MCF 10A (cell line): ENCODE measurements at places on chromosomes 13 and 19.

DNA sequence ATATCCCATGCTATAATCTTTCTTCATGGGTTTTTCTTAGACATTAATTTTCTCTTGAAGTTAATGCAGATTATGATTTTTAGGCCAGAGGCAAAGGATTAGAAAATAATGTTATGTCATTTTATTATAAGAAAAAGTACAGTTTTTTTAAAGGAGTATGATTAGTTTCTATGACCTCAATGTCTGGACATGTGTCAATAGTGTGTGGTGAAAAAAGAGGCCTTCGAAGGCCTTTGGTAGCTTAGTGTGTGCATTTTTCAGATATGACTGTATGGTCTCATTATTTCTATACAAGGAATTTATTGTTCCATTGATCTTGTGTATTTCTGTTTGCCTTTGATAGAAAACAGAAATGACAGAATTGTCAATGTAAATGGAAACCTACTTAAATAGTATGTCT is 195.6 kb downstream of the GPC5 start:
- no peak for DNase-seq
- H3K4me1 ChIP-seq = no peaks in the 10 kb centered on the region
- H3K4me3 ChIP-seq = no peak overlapping the region
- H3K36me3 ChIP-seq = no peaks in the 10 kb centered on the region
- H3K27ac ChIP-seq = no peak overlapping the region
- H3K27me3 ChIP-seq = peaks cover 28% of the 10 kb centered on the region

DNA sequence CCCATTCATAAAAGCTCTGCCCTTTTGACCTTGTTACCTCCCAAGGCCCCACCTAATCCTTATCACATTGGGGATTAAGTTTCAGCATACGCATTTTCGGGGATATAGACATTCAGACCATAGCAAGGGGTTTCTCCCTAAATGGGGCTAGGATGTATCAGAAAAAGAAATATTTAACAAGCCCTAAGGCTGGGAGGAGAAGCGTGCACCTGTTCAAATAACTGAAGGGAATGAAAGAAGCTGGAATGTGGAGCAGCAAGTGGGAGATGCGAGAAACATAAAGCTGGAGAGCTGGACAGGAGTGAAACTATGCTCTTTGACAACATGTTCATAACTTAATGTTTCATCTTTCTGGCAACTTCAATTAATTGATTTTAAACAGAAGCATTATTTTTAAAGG is 811.8 kb upstream of the GPC6 start:
- no peak overlapping the region for H3K27ac ChIP-seq
- H3K4me3 ChIP-seq = no peak overlapping the region
- no peaks in the 10 kb centered on the region for H3K27me3 ChIP-seq
- H3K4me1 ChIP-seq = no peaks in the 10 kb centered on the region
- DNase-seq = no peak
- H3K36me3 ChIP-seq = no peaks in the 10 kb centered on the region

GRCh38 chr13:74461011-74461410 is 326.8 kb upstream of the KLF12 start:
- DNase-seq = no peak
- no peaks in the 10 kb centered on the region for H3K27me3 ChIP-seq
- no peak overlapping the region for H3K27ac ChIP-seq
- H3K4me3 ChIP-seq = no peak overlapping the region
- H3K36me3 ChIP-seq = no peaks in the 10 kb centered on the region

DNA sequence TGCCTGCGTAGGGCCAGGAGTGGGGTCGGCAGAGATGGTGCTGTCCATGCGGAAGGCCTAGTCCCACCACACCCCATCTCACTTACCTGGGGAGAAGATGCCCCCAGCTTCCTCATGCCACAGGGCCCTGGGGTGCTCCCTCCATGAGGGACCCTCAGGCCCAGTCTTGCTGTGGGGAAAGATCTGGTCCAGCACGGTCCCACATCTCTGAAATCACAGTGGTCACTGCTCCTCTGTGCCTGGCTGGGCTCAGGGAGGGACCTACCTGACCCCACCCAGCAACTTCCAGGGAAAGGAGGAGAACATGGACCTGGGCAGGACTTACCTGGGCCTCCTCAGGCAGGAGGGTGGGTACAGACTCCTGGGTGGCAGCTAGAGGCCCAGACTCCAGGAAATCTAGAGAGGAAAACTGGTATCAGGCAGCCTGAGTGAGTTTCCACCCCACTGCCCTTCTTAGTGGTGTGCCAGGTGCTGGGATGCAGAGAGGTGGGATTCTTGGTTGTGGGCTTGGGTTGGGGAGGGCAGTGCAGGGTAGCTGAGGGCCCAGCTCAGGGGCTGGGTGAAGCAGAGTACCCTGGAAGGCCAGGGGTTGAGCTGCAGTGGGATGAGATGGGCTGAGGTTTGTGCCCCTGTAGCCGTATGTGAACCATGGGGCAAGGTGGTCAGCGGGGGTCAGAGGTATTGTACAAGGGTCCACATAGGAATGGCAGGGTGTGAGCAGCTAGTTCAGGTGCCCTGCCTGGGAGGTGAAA is 3.8 kb downstream of the MZF1 start:
- peaks cover 48% of the 10 kb centered on the region for H3K36me3 ChIP-seq
- H3K27ac ChIP-seq = no peak overlapping the region
- H3K27me3 ChIP-seq = no peaks in the 10 kb centered on the region
- H3K4me1 ChIP-seq = peaks cover 23% of the 10 kb centered on the region
- H3K4me3 ChIP-seq = no peak overlapping the region

- peaks cover 28% of the 10 kb centered on the region for H3K27me3 ChIP-seq
- no peak overlapping the region for H3K27ac ChIP-seq
These were observed 76.0 kb upstream of the LSM14A start for GRCh38 chr19:34096020-34096915.

DNA sequence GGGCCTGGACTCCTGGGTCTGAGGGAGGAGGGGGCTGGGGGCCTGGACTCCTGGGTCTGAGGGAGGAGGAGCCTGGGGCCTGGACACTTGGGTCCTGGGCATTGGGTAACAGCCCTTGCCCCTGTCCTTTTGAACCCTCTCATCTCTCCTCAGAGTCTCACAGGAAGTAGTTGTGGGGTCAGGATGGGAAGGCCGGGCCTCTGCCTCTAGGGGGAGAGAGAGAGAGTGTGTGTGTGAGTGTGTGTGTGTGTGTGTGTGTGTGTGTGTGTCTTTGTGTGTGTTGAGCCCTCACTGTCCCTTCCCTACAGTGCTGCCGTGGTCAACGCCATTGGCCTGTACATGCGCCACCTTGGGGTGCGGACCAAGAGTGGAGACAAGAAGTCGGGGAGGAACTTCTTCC is 10.9 kb downstream of the ARHGEF1 start:
- H3K27me3 ChIP-seq = no peaks in the 10 kb centered on the region
- H3K4me3 ChIP-seq = no peak overlapping the region
- no peak for DNase-seq
- no peak overlapping the region for H3K27ac ChIP-seq

DNA sequence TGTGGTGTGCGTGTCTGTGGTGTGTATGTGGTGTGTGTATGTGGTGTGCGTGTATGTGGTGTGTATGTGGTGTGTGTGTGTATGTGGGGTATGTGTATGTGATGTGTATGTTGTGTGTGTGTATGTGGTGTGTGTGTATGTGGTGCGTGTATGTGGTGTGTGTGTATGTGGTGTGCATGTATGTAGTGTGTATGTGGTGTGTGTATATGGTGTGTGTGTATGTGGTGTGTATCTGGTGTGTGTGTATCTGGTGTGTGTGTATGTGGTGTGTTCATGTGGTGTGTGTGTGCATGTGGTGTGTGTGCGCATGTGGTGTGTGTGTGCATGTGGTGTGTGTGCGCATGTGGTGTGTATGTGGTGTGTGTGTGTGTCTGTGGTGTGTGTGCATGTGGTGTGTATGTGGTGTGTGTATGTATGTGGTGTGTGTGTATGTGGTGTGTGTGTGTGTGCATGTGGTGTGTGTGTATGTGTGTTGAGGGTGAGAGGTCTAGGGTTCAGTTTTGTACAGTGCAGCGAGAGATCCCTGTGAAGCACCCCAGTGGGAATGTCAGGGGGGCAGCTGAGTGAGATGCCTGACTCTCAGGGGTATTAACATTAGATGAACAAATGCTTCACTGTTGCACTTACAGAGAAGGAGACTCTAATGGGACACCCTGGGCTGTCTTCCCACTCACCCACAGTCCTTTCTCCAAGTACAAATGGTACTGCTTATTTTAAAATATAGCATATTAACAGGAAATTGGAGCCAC is 61.3 kb upstream of the MEDAG start:
- H3K4me1 ChIP-seq = peaks cover 12% of the 10 kb centered on the region
- no peak for DNase-seq
- H3K27me3 ChIP-seq = no peaks in the 10 kb centered on the region
- H3K4me3 ChIP-seq = no peak overlapping the region

DNA sequence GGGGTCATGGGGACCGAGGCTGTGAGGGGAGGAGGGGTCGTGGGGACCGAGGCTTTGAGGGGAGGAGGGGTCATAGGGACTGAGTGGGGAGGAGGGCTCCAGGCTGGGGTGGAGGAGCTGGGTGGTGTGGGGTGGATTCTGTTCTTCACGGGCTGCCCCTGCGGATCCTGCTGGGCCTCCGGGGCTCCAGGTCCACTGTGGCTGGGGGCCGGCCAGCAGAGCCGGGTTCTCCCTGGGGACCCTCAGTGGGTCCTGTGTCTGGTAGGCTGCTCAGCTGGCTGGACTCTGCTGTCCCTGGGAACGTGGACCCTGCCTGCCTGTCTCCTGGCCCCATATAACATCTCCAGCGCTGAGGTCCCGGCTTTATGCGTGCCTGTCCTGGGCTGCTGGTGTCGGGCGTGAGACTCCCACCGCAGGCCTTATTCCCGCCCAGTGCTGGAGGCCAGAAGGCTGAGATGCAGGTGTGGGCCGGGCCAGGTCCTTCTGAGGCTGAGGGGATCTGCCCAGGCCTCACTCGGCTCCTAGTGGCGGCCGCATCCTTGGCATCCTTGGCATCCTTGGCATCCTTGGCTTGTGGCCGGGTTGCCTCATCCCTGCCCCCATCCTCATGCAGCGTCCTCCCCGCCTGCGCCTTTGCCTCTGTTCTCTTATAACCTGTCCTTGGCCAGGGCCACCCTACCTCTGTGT is 19.8 kb upstream of the GNA15 start:
- no peaks in the 10 kb centered on the region for H3K27me3 ChIP-seq
- H3K36me3 ChIP-seq = peaks cover 25% of the 10 kb centered on the region
- DNase-seq = peak; percentile 59

GRCh38 chr19:3575260-3575741 is 2.6 kb downstream of the HMG20B start:
- H3K4me3 ChIP-seq = no peak overlapping the region
- H3K36me3 ChIP-seq = peaks cover 41% of the 10 kb centered on the region
- DNase-seq = peak; percentile 79
- no peaks in the 10 kb centered on the region for H3K27me3 ChIP-seq
- peaks cover 13% of the 10 kb centered on the region for H3K4me1 ChIP-seq

DNA sequence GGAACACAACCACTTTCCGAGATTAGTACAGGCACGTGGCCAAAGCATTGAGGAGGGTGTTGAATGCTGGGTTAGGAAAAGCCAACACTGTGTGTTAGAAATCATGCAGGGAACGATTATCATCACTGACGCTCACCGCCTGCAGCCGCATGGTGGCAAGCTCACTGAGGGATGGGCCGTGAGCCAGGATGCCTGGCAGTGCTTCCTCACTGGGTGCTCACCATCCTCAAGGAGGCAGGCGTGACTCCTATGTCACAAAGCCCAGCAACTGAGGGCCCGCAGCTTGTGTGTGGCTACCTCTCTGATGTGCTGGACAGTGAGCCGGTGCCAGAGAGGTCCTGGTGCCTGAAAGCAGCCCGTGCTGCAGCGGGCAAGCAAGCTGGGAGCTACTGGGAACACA is 30.4 kb upstream of the TIMM44 start:
- no peak for DNase-seq
- H3K36me3 ChIP-seq = peaks cover 66% of the 10 kb centered on the region
- no peaks in the 10 kb centered on the region for H3K4me1 ChIP-seq
- H3K4me3 ChIP-seq = no peak overlapping the region

- DNase-seq = no peak
- H3K4me1 ChIP-seq = no peaks in the 10 kb centered on the region
- no peaks in the 10 kb centered on the region for H3K36me3 ChIP-seq
- peaks cover 13% of the 10 kb centered on the region for H3K27me3 ChIP-seq
These were observed 77.1 kb downstream of the CCNA1 start for GRCh38 chr13:36509369-36509768.

DNA sequence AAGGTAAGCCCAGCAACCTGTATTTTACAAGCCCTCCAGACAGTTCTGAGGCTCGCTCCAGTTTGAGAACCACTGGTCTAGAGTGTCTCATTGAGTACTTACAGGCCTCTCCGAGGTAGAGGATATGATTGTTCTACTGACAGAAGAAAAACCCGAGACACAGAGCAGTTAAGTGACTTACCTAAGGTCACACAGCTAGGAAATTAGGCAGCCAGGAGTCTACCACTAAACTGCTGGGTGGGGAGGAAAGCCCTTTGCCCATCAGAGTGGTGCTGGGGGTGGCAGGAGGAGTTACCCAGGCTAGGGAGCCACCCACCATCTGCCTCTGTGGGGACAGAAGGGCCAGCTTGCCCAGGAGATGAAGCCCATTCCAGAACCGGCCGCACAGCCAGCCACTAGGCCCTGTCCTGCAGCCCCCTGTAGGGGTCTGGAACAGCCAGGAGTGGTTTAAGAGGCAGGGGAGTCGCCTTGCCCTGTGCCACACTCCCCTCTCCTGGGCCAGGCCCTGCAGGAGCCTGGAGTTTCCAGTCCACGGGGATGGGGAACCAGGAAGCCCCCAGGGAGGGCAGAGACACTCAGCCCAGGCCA is 703 bp downstream of the RASGRP4 start:
- no peak overlapping the region for H3K4me3 ChIP-seq
- H3K4me1 ChIP-seq = no peaks in the 10 kb centered on the region
- no peak overlapping the region for H3K27ac ChIP-seq
- DNase-seq = no peak
- peaks cover 21% of the 10 kb centered on the region for H3K27me3 ChIP-seq

DNA sequence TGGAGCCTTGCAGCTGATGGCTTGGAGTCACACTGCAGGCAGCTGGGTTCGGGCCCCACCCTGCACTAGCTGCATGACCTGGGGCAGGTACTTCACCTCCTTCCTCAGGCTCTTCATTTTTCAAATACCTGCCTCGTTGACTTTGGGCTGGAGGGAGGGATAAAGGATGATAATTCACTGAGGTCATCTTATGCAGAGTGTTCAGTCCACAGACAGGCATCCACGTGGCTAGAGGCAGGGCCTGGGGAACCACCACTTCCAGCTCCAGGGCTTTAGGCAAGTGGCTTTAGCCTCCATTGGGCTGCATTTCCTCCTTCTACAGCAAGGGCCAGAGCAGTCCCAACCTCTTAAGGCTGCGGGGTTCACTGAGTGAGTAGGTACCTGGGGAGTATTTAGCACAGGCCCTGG is 84.8 kb downstream of the SIPA1L3 start:
- no peak for DNase-seq
- H3K4me3 ChIP-seq = no peak overlapping the region
- H3K36me3 ChIP-seq = no peaks in the 10 kb centered on the region
- no peaks in the 10 kb centered on the region for H3K27me3 ChIP-seq
- no peak overlapping the region for H3K27ac ChIP-seq
- peaks cover 19% of the 10 kb centered on the region for H3K4me1 ChIP-seq

DNA sequence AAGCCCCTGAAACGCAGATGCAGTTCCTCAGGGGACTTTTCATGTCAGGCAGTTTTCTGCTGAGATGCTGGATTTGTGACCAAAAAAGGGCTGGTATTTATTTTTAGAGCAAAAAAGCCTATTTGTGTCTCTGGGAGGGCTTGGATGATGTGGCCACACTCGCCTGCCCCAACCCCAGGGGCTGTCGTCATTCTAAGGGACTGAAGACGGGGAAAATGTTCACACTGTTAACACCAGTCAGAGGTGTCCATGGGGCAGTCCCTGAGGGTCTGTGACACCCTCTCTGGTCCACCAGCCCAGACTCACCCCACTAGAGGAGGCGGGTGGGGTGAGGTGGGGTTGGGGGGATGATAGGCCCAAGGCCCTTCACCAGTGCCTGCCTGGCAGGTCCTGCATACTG is 15.9 kb upstream of the EPHX3 start:
- no peak overlapping the region for H3K27ac ChIP-seq
- H3K4me1 ChIP-seq = peaks cover 31% of the 10 kb centered on the region
- no peak overlapping the region for H3K4me3 ChIP-seq
- peaks cover 72% of the 10 kb centered on the region for H3K36me3 ChIP-seq
